ENCODE measurements at places on chromosomes 11 and 22.

DNA sequence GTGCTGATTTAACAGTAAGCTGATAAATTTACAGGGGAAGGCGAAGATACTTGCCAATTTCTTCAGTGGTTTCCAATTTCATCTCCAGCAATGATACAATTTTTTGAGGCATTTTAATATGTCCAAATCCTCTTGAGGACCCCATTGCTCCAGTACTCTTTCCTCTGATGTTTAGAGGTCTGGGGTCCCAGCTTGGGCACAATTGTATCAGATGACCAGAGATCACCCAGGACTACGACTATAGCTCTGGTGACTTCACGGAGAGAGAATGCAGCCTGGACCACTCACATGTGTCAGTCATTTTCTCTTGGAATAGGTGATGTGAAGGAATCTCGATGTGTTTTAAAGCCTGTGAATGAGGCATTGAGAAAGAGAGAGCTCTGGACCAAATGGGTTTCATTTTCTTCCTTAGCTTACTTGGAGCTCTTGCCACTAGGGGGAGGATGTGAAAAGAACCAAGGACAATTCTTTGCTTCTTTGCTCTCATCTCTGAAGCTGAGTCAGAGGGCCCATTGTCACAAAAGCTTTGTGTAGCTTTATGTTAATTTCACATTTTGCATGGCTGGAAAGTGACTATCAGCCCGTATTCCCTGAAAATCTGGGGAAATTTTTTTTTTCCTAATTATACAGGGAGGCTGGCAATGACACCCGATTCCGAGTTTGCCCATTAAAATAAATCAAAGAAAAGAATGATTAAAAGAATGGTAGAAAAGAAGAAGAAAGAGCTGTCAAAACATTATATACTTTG is 6.7 kb upstream of the CCDC90B start:
- DNase-seq: peak; percentile 23

DNA sequence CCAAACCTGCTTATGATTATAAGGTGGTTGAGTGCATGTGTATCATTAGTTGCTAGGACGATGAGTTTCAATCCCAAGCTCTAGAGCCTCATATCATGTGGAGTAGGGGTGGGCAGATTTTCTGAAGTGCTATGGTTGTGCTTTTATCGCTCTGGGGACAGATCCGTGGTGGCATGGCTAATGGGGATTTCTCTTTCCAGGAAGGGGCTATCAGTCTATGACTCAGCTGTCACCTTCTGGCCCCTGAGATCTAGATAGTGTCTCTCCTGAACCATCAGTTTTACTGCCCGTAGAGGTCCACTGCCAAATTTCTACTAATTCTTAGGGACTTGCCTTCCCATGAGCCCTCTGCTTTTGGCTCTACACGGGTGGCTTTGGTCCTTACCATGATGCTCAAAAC is 51.8 kb downstream of the FDX1 start:
- no peak for DNase-seq

DNA sequence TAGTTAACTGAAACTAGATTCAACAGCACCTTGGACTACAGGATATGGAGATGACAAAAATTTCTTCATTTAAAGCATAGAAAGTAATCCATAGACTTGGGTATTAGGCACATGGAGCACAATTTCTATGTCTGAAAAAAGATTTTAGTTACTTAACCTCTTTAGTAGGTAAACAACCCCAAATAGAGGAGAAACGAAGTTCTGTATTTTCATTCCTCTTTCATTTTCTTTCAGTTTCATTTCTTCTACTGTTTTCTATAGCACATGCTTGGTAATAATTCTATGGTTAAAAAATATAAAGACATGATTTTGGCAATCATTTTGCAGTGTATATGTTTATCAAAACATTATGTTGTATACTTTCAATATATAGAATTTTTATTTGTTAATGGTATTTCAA is 99.5 kb downstream of the CASP12 start:
- DNase-seq: no peak

- no peak for DNase-seq
Observed at GRCh38 chr11:10381736-10382135, 73.3 kb upstream of the AMPD3 start.

GRCh38 chr11:83864412-83865057 is 578.4 kb upstream of the CCDC90B start:
- DNase-seq: no peak

- DNase-seq: no peak
Observed at GRCh38 chr11:41943656-41944055, 484.2 kb upstream of the LRRC4C start.

GRCh38 chr11:67053896-67054329 is 2.7 kb upstream of the RHOD start:
- DNase-seq: no peak
